ENCODE measurements at places on chromosomes 12 and 14.

- H3K4me1 ChIP-seq = peaks cover 13% of the 10 kb centered on the region
- no peak overlapping the region for H3K4me3 ChIP-seq
- DNase-seq = no peak
- H3K27ac ChIP-seq = no peak overlapping the region
Observed at GRCh38 chr14:50333014-50333509, 20.9 kb downstream of the DMAC2L start.

DNA sequence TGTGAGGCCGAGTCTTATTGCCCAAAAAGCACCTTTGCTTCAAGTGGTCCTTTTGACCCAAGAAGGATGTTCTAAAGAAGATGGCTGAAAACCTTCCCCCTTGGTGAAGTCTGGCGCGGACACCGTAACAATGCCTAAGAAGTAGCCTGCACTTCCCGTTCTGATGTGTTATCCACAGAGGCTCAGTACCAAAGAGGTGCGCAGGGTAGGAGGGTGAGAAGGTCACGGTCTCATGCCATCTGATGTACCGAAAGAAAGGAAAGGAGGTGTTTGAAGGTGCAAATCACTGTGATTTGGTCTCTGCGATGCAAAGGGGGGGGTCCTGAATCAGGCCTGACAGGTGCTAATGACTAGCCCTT is 9.9 kb downstream of the PEBP1 start:
- peaks cover 72% of the 10 kb centered on the region for H3K36me3 ChIP-seq
- H3K4me1 ChIP-seq = no peaks in the 10 kb centered on the region
- no peaks in the 10 kb centered on the region for H3K27me3 ChIP-seq
- no peak overlapping the region for H3K4me3 ChIP-seq
- no peak overlapping the region for H3K27ac ChIP-seq
- DNase-seq = no peak

- H3K4me1 ChIP-seq = no peaks in the 10 kb centered on the region
- no peaks in the 10 kb centered on the region for H3K27me3 ChIP-seq
- no peak overlapping the region for H3K27ac ChIP-seq
- H3K36me3 ChIP-seq = no peaks in the 10 kb centered on the region
Observed at GRCh38 chr12:38138225-38139221, 178.1 kb upstream of the ALG10B start.

- H3K4me3 ChIP-seq = no peak overlapping the region
- H3K27ac ChIP-seq = no peak overlapping the region
- DNase-seq = no peak
Observed at GRCh38 chr12:56521209-56521589, 421 bp upstream of the RBMS2 start.

GRCh38 chr12:45216230-45216982 is 511 bp downstream of the ANO6 start:
- peak overlapping the region; percentile 86 for H3K27ac ChIP-seq
- no peaks in the 10 kb centered on the region for H3K27me3 ChIP-seq
- no peaks in the 10 kb centered on the region for H3K36me3 ChIP-seq
- peak overlapping the region; percentile 94 for H3K4me3 ChIP-seq

DNA sequence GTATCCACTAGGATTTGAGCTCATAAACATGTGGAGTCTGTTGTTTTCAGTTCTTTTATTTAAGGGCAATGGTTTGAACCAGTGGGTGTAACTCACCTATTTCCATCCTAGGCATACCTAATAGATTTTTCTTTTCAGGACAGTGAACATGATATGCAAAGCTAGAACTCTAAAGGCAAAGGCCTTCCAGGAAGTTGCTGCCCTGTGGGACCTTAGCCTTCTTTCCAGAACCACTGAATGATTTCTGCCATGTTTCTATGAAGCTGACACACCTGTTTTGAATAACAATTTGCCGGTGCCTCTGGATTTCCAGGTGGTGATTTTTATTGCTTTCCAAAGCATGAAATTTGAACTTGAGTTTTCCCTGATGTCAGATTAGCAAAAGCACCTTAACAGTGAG is 372.9 kb upstream of the FAR2 start:
- no peaks in the 10 kb centered on the region for H3K4me1 ChIP-seq
- no peak for DNase-seq
- no peak overlapping the region for H3K27ac ChIP-seq

DNA sequence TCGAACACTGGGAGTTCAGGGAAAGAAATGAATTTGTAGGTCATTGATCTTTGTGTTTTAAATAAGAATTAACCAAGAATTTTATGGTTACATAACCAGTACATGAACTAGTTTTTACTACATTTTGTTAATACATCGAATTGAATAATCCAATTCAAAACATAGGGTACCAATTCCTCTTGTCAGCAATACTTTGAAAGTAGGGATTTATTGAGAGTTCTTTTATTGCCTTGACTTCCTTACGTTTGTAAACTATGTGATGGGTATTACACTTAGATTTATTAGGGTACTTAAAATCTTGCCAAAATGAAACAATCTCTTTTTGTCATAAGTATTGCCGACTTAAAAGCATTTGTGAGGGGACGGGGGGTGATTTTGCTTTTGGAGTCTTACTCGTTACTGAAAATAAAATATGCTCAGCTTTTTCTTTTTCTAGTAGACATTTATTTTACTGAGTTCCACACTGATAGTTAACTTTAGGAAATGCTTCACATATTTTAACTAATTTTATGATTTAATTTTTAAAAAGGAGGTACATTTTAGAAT is 22.4 kb downstream of the SOCS2 start:
- H3K4me3 ChIP-seq = no peak overlapping the region
- no peak for DNase-seq
- no peak overlapping the region for H3K27ac ChIP-seq
- no peaks in the 10 kb centered on the region for H3K36me3 ChIP-seq
- H3K27me3 ChIP-seq = peaks cover 5% of the 10 kb centered on the region
- H3K4me1 ChIP-seq = no peaks in the 10 kb centered on the region

- peak; percentile 85 for DNase-seq
- H3K4me3 ChIP-seq = peak within 1 kb of the TSS; percentile 49
- H3K4me1 ChIP-seq = peaks cover 13% of the 10 kb centered on the region
- no peak within 1 kb of the TSS for H3K27ac ChIP-seq
Observed at GRCh38 chr12:7092229-7092985, at the start of gene C1R. C1R (minus strand) TSS chr12:7092445; CDS start chr12:7092388, 57 bp downstream.

DNA sequence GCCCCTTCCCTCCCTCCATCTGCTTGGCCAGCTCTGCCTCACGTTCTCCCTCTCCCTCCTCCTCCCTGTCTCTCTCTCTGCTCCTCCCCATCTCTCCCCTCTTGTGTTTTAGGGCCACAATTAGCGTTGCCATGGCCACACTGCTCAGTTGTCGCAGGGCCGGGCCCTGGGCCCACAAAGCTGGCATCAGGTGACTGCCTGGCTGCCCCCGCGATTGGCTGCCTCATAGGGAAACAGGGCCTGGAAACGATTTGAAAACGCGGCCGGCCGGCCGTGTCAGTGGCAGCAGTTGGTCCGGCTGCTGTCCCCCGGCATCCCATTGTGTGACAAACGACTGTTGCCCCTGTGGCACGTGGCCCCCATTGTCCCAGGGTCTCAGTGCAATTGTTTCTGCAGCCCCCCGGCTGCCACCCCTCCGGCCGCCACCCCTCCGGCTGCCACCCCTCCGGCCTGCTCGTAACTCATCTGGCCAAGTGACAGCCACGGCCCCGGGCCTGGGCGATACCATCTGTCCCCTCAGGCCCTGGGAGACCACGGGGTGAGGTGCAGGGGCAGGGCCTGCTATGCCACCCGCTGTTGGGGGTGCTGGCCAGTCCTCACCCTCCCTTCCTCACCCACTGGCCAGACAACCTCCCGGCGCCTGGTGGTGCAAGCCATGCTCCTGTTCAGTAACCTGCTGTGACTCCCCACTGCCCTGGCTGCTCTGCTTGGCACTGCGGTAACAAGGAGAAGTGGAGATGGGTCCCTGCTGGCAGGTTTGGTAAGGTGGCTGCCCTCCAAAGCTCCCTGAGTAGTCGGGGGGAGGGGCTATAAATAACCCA is 17.4 kb downstream of the FOXN4 start:
- no peaks in the 10 kb centered on the region for H3K36me3 ChIP-seq
- H3K4me1 ChIP-seq = peaks cover 4% of the 10 kb centered on the region
- peak; percentile 56 for DNase-seq
- H3K27me3 ChIP-seq = no peaks in the 10 kb centered on the region
- peak overlapping the region; percentile 59 for H3K27ac ChIP-seq

- no peak for DNase-seq
- no peaks in the 10 kb centered on the region for H3K36me3 ChIP-seq
- no peaks in the 10 kb centered on the region for H3K27me3 ChIP-seq
- H3K27ac ChIP-seq = no peak overlapping the region
Observed at GRCh38 chr12:97216848-97217247, 245.8 kb upstream of the RMST start.

DNA sequence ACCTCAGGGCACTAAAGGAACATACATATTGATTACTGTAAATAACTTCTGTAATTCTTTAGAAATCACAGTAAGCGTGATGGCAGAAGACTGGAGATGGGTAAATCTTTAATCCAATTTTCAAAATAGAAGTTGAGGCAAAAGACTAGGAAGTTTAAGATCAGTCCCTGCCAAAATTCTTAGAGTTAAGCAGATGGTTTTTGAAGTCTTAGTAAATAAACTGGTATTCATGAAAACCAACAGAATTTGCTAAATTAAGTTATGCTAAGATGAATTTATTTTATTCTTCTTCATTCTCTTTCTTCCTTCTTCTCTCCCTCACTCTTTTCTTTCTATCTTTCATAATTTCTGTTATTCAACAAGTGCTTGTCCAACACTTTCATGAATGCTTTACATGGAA is 98.4 kb upstream of the GARIN6 start:
- no peak for DNase-seq
- H3K36me3 ChIP-seq = no peaks in the 10 kb centered on the region
- no peaks in the 10 kb centered on the region for H3K27me3 ChIP-seq

DNA sequence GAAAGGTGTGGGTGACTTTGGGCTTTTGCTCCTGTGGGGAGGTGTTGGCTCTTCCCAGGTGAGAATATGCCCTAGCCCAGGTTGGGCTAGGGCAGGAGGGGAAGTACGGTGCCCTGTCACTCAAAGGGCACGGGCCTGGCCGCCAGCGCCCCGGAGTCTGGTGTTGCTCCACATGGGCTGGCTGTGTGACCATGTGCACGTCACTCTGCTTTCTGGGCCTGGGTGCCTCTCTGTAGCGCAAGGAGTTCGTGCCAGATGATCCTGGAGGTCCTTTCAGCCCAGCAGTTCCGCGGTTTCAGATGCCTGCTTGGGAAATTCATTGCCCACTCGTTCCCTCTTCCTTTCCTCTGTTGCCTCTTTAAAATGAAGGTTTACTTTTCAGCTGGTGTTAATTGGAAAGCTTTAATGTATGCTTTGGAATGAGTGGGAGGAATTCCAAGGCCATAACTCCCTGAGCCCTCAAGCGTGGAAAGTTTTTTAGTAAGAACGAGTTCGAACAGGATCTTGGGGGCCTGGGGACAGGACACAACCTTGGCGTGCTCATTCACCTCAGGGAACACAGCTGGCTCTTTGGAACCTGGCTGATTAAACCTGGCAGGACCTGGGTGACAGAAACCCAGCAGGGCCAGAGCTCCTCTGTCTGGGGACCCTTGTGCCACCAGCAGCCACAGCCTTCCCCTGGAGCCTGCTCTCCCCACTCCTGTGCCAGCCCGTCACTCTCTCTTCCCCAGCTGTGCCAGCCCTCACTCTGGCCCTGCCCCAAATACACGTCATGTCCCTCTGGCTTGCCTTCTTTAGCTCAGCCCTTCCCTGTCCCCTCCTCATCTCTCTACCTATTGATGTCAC is 42.8 kb downstream of the TSPAN9 start:
- H3K36me3 ChIP-seq = no peaks in the 10 kb centered on the region
- H3K27ac ChIP-seq = no peak overlapping the region
- H3K4me3 ChIP-seq = no peak overlapping the region
- H3K27me3 ChIP-seq = no peaks in the 10 kb centered on the region

DNA sequence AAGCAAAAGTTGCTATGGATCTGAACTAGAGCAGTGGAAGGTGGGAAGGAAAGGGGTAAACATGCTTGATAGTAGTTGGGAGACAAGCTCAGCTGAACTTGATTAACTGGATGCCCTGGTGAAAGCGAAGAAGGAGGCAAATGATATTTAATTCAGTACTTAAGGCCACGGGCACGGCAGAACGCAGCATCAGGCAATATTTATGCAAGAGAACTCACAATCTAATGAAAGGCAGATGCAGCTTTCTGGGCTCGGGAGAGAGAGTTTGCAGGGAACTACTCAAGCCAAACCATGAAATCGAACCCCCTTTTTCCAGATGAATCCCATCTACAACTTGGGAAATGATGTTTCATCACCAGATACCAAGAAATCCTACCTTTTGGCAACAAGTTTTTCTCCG is 3.5 kb upstream of the CNIH1 start:
- no peaks in the 10 kb centered on the region for H3K36me3 ChIP-seq
- no peak overlapping the region for H3K27ac ChIP-seq
- no peaks in the 10 kb centered on the region for H3K27me3 ChIP-seq
- H3K4me1 ChIP-seq = no peaks in the 10 kb centered on the region
- DNase-seq = no peak

DNA sequence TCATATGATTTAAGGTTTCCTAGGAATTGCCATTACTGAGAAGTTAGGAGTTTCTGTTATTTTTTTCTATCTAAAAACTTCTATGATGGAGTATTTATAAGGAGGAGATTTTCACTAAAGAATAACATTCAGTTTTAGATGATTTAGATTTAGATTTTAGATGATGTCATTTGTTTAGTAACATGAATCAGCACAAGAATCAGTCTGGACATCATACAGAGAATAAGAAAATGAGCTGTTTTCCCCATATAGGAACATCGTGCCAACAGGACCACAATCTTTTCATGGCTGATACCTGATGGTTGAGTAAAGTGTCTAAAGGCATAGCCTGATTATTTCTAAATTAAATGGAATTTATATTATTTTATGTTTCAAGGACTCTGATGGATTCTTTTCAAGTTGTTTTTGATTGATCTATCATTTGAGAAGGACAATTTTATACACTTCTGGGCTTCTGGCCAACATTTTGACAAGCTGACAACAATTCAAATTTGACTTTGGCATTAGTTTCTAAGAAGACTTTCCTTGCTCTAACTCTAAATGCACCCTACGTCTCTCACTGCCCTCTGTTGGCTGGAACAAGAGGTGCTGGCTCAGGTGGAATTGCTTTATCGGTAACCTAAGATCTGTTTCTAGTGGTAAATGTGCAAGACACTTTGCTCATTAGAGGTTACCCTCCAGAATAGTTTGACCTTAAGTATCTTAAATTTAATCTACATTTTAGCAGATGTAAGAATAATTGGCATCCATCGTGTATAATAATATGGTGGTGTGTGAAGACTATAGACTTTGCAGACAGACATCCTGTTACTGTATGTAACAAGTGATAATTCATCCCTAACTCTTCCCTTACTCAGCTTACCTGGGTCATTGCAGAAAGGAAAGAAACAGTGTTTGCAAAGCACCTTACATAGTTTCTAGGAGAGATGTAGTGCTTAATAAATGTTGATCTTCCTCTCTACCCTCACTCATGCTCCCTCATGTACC is 42.8 kb upstream of the CPSF6 start:
- H3K27me3 ChIP-seq = no peaks in the 10 kb centered on the region
- no peaks in the 10 kb centered on the region for H3K36me3 ChIP-seq
- H3K4me1 ChIP-seq = no peaks in the 10 kb centered on the region
- no peak overlapping the region for H3K27ac ChIP-seq
- no peak overlapping the region for H3K4me3 ChIP-seq
